Activated naive CD8-positive, alpha-beta T cell treated with anti-CD3 and anti-CD28 coated beads, Interleukin-2, amount 10 ng/mL, durations not matched to agents 7 days and 5 days (primary cell): ENCODE measurements at places on chromosomes 13 and 19. TPM values are rescaled to one million over a fixed set of nuclear protein-coding genes. Genes with fewer than 3 reads are reported as not detected.

Gene CD37
- total RNA-seq = 258 TPM

- no peaks in the 10 kb centered on the region for H3K4me1 ChIP-seq
- H3K4me3 ChIP-seq = no peak overlapping the region
- DNase-seq = no peak
- H3K27ac ChIP-seq = no peak overlapping the region
- peaks cover 7% of the 10 kb centered on the region for H3K27me3 ChIP-seq
Measured at GRCh38 chr13:77457966-77458365, 77.5 kb upstream of the SCEL start.

Gene CLDND2
- 13.4 TPM for total RNA-seq

Gene MISP3
- total RNA-seq = 1.6 TPM

- H3K36me3 ChIP-seq = peaks cover 21% of the 10 kb centered on the region
- DNase-seq = no peak
- no peaks in the 10 kb centered on the region for H3K27me3 ChIP-seq
Measured at GRCh38 chr19:46731007-46731501, 14.1 kb upstream of the PRKD2 start.

DNA sequence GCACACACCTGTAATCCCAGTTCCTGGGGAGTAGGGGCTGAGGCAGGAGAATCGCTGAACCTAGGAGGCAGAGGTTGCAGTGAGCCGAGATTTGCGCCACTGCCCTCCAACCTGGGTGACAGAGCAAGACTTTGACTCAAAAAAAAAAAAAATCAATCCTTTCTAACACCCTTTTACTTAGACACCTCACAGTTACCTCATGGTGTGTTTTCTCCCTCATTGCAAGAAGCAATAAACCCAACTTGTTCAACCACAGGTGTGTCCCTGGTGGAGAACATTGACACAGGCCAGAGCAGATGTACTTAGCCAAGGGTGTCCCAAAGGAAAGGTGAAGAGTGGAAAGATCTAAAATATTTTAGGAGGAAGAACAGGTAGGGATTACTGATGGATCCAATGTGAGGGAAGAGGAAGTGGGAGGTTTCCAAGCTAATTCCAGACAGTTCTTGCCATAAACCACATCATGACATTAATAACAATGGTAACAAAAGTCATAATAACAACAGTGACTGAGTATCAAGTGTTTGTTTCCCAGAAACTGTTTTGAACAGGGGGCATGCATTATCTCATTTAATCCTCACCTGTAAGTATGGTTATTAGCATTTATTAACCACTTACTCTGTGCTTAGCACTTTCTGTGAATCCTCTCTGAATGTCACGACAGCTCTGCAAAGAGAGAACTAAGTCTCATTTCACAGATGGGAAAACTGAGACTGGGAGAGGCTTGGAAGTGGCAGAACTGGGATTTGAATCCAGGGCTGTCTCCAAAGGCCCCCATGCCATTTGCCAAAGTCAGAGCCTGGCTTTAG is 3.1 kb upstream of the LYPD3 start:
- H3K4me1 ChIP-seq = peaks cover 22% of the 10 kb centered on the region
- H3K27ac ChIP-seq = peak overlapping the region; percentile 75
- no peaks in the 10 kb centered on the region for H3K36me3 ChIP-seq

Gene JSRP1
- 1.1 TPM for total RNA-seq

GRCh38 chr13:60836821-60837220 is 439.8 kb downstream of the TDRD3 start:
- H3K27ac ChIP-seq = no peak overlapping the region
- no peaks in the 10 kb centered on the region for H3K4me1 ChIP-seq
- no peak for DNase-seq
- no peaks in the 10 kb centered on the region for H3K36me3 ChIP-seq
- H3K4me3 ChIP-seq = no peak overlapping the region

- DNase-seq = no peak
- H3K27me3 ChIP-seq = peaks cover 15% of the 10 kb centered on the region
- no peaks in the 10 kb centered on the region for H3K36me3 ChIP-seq
- no peak overlapping the region for H3K27ac ChIP-seq
Measured at GRCh38 chr13:31940076-31940475, 91.5 kb upstream of the FRY start.

Gene TMC4
- 1.7 TPM for total RNA-seq

DNA sequence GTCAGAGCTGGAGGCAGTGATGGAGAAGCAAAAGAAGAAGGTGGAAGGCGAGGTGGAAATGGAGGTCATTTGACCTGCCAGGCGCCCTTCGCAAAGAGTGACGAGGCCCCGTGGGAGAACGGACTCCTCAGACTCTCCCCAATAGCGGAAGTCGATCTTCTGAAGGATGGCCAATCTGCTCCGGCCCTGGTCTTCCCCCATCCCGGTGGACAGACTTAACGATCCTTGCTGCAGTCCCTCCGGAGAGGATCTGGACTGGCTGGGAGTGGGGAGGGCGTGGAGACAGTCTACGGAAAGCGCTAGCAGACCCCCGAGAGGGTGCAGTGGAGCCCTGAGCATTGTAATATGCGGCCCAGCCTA is 11.9 kb downstream of the EPS8L1 start:
- peaks cover 22% of the 10 kb centered on the region for H3K4me1 ChIP-seq
- H3K27ac ChIP-seq = no peak overlapping the region
- H3K27me3 ChIP-seq = peaks cover 52% of the 10 kb centered on the region
- DNase-seq = no peak

Gene KIR3DL2
- total RNA-seq = 0.36 TPM

- H3K27me3 ChIP-seq = peaks cover 6% of the 10 kb centered on the region
- H3K4me1 ChIP-seq = peaks cover 22% of the 10 kb centered on the region
- H3K27ac ChIP-seq = peak overlapping the region; percentile 30
- no peak overlapping the region for H3K4me3 ChIP-seq
- peaks cover 6% of the 10 kb centered on the region for H3K36me3 ChIP-seq
- DNase-seq = no peak
Measured at GRCh38 chr19:44745341-44745831, 3.1 kb upstream of the BCL3 start.

- DNase-seq = no peak
- H3K27ac ChIP-seq = no peak overlapping the region
- H3K4me1 ChIP-seq = no peaks in the 10 kb centered on the region
Measured at GRCh38 chr13:52348983-52349780, 56.8 kb downstream of the THSD1 start.

GRCh38 chr13:50991579-50992521 is 82.3 kb downstream of the RNASEH2B start:
- peaks cover 21% of the 10 kb centered on the region for H3K4me1 ChIP-seq
- peak overlapping the region; percentile 68 for H3K27ac ChIP-seq
- peaks cover 3% of the 10 kb centered on the region for H3K27me3 ChIP-seq
- H3K4me3 ChIP-seq = peak overlapping the region; percentile 47

Gene PLEKHF1
- 35.9 TPM for total RNA-seq

DNA sequence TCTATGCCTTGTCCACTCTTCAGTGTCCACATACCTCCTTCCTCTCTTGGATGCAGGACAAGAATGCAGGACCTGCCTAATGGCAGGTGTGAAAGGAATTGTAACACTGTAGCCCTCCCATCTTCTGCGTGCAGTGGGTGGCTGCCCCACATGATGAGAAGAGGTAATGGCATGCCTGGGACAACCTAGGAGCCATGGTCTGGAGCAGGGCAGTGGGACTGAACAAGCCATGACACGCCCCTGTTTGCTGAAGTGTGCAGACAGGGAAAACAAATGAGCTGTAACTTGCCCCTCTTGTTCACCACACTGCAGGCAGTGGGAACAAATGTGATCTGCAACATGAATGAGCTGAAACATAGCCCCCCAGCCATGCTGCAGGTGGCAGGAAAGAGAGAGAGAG is 192.2 kb downstream of the PCDH17 start:
- H3K27me3 ChIP-seq = no peaks in the 10 kb centered on the region
- no peak overlapping the region for H3K27ac ChIP-seq
- no peaks in the 10 kb centered on the region for H3K4me1 ChIP-seq
- no peaks in the 10 kb centered on the region for H3K36me3 ChIP-seq

GRCh38 chr13:110264685-110265275 is 42.2 kb downstream of the COL4A1 start:
- peaks cover 16% of the 10 kb centered on the region for H3K27me3 ChIP-seq
- H3K4me3 ChIP-seq = no peak overlapping the region

Gene NPAS1
- total RNA-seq = 0.43 TPM

Gene IGFLR1
- 63.0 TPM for total RNA-seq

GRCh38 chr19:1425102-1425837 is 12.9 kb upstream of the RPS15 start:
- H3K36me3 ChIP-seq = peaks cover 15% of the 10 kb centered on the region
- no peak overlapping the region for H3K27ac ChIP-seq
- peaks cover 3% of the 10 kb centered on the region for H3K4me1 ChIP-seq
- no peak overlapping the region for H3K4me3 ChIP-seq

DNA sequence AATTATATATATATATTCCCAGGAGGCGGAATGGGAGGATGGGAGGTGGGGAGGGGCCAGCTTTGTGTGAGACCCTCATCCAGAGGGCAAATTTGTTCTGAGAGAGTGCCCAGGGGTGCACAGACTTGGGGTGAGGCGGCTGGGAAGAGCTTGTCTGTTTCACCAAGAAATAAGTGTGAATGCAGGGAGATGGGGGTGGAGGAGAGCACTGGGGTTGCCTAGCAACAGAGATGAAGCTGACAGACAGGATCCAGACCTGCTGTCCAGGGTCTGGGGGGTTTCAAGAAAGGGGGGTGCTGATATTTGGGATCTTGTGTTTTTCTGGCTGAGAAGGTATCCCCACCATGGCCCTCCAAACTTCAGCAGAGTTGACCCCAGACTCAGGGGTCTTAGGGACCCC is 18.6 kb upstream of the TNFAIP8L1 start:
- H3K27me3 ChIP-seq = peaks cover 6% of the 10 kb centered on the region
- no peak for DNase-seq

Gene SYDE1
- 0.34 TPM for total RNA-seq

Gene FLT1
- 0.51 TPM for total RNA-seq

- no peaks in the 10 kb centered on the region for H3K36me3 ChIP-seq
- no peak overlapping the region for H3K27ac ChIP-seq
- no peaks in the 10 kb centered on the region for H3K4me1 ChIP-seq
- peaks cover 19% of the 10 kb centered on the region for H3K27me3 ChIP-seq
- no peak for DNase-seq
- H3K4me3 ChIP-seq = no peak overlapping the region
Measured at GRCh38 chr13:101144808-101145419, 271.4 kb downstream of the NALCN start.

- H3K27me3 ChIP-seq = no peaks in the 10 kb centered on the region
- H3K4me1 ChIP-seq = no peaks in the 10 kb centered on the region
- no peak for DNase-seq
- no peak overlapping the region for H3K27ac ChIP-seq
Measured at GRCh38 chr13:96460609-96461008, 370.7 kb downstream of the HS6ST3 start.

- DNase-seq = peak; percentile 4
- H3K27me3 ChIP-seq = no peaks in the 10 kb centered on the region
- no peaks in the 10 kb centered on the region for H3K4me1 ChIP-seq
- H3K4me3 ChIP-seq = no peak overlapping the region
Measured at GRCh38 chr19:37980419-37981170, 73.6 kb downstream of the SIPA1L3 start.

- H3K4me3 ChIP-seq = no peak overlapping the region
- H3K36me3 ChIP-seq = no peaks in the 10 kb centered on the region
- peaks cover 7% of the 10 kb centered on the region for H3K4me1 ChIP-seq
Measured at GRCh38 chr19:18712981-18713380, 29.5 kb downstream of the CRTC1 start.

DNA sequence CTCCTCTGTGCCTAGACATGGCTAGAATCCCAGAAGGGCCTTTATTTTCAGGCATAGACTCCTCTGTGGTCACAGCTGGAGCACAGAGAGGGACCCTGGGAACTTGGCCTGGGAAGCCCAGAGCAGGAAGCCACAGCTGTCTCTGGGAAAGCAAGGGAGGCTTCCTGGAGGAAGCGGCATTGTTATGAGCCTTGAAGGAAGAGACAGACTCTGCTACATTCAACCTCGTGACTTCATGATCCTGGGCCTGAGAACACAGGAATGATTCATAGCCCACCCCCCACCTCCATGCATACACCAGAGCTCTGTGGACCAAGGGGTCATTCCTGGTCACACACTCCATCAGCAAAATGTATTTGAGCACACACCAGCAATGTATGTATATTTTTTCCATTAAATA is 8.6 kb downstream of the RDH8 start:
- no peaks in the 10 kb centered on the region for H3K4me1 ChIP-seq
- H3K27me3 ChIP-seq = peaks cover 15% of the 10 kb centered on the region
- no peak overlapping the region for H3K4me3 ChIP-seq
- no peak for DNase-seq
- no peak overlapping the region for H3K27ac ChIP-seq
- no peaks in the 10 kb centered on the region for H3K36me3 ChIP-seq

DNA sequence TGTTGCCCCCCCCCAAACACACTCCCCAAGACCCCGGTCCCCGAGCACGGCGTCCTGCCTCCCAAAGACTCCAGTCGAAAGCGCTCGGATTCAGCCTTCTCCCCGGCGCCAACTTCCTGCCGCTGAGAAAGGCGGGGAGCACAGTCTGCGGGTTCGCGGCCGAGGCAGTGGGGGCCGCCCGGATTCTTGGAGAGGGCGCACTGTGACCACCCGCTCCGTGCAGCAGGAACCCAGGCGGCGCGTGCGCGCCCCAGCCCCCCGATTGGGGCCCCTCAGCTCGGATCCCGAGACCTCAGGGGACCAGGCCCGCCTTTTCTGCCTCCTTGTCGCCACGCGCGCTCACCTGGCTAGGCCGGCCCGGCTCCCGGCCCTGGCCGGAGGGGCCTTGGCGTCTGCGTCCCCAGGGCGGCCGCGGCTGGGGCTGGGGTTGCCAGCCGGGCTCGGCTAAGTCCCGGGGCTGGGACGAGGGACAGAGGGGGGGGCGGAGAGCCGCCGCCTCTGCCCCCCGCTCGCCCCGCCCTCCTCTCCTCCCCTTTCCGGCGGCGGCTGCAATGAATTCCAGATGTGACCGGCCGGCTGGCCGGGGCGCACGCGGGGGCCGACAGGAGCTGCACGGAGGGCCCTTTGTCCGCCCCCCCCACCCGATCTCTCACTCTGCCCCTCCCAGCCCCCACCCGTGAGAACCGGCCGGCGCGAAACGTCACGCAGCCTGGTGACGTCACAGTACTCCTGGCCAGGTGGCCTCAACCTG is at the start of gene S1PR2:
Gene S1PR2, minus strand, starts transcription at position 471 of the 751 bp plus-strand sequence. CDS start 6,426 bp downstream, outside the sequence.
- H3K4me3 ChIP-seq = peak within 1 kb of the TSS; percentile 87
- peak within 1 kb of the TSS; percentile 81 for H3K27ac ChIP-seq
- H3K27me3 ChIP-seq = no peaks in the 10 kb centered on the region
- H3K4me1 ChIP-seq = peaks cover 18% of the 10 kb centered on the region
- DNase-seq = peak; percentile 79
- H3K36me3 ChIP-seq = no peaks in the 10 kb centered on the region

DNA sequence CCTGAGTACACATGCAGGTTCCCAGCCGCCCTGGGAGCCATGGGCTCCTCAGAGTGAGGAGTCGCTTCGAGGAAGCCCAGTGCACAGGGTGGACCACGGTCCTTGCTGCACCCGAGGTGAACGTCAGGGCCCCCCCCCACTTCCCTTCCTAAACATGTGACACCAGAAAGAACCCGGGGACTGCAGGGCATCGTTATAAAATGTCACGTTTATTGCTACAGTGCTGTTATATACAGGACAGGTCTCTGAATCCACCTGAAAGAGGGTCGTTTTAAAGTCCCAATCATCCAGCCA is 3.8 kb upstream of the UQCR11 start:
- H3K27me3 ChIP-seq = no peaks in the 10 kb centered on the region
- no peak for DNase-seq
- H3K27ac ChIP-seq = no peak overlapping the region
- H3K4me1 ChIP-seq = peaks cover 33% of the 10 kb centered on the region
- peak overlapping the region; percentile 37 for H3K4me3 ChIP-seq

- peak overlapping the region; percentile 92 for H3K27ac ChIP-seq
- peaks cover 11% of the 10 kb centered on the region for H3K4me1 ChIP-seq
- DNase-seq = no peak
- peaks cover 41% of the 10 kb centered on the region for H3K36me3 ChIP-seq
- H3K27me3 ChIP-seq = no peaks in the 10 kb centered on the region
Measured at GRCh38 chr19:36973844-36974195, 57.7 kb downstream of the ZNF568 start.

- DNase-seq = no peak
- H3K4me3 ChIP-seq = no peak overlapping the region
Measured at GRCh38 chr13:40619479-40619814, 47.0 kb downstream of the FOXO1 start.

Gene ENOX1
- not detected for total RNA-seq
